NCI-H1048 (cell line): ENCODE measurements at places on chromosomes 3 and 15.

- no peak for DNase-seq
These were observed 619 bp upstream of the CMTM8 start for GRCh38 chr3:32237670-32238452.

DNA sequence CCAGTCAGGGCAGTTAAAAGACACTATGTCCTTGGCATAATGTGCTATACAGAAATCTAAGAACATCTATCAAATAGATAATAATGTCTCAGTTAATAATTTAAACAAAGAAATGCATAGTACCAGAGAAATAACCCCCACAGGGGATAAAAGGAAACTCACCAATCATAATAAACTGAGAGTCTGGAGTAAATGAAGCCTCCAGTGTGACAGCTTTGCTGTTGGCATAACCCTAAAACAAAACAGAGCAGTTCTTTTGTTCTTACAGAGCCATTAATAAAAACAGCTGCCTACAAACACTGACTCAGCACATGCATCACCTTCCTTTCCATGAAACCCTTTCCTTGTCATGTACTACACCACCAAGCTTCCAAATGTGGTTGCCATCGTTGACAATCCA is 13.5 kb downstream of the PPM1M start:
- no peak for DNase-seq

DNA sequence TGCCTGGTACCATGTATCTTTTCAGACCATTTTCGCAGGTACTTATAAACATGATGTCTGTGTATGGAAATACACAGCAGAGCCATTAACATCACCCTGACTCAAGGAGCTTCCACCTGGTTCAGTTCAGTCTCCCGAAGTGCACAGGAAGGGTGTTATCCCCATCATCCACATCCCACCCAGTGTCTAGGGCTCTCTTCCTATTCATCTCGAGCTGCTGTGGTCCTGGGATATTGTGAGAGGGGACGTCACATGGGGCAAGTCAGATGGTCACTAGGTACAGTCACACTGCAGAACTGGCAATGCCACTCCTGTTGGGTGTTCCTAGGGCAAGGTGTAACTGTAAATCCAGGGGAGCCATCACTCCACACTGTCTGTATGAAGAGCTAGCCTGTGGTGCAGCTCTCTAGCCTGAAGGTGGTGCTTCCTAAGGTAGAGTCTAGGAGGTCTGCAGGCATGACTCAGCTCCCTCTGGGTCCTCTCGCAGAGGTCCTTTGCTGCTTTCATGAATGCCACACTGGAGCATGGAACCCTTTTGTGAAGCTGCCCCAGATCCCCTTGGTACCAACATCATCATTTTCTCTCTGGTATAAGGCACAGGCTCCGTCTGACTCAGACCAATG is 13.9 kb downstream of the ISLR2 start:
- no peak for DNase-seq

GRCh38 chr3:112497897-112498548 is 1.2 kb downstream of the BTLA start:
- no peak for DNase-seq

DNA sequence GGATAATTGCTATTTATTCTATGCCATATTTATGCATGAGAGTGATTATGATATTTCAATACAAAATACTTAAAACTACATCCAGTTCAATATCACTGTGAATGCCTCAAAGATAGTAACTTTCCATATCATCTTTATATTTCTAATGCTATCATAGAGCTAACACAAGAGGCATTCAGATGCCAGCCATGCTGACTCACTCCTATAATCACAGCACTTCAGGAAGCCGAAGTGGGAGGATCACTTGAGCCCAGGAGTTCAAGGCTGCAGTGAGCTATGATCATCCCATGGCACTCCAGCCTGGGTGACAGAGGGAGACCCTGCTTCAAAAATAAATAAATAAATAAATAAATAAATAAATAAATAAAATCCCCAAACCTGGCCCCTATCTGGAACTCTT is 498.7 kb downstream of the EPHA3 start:
- no peak for DNase-seq

DNA sequence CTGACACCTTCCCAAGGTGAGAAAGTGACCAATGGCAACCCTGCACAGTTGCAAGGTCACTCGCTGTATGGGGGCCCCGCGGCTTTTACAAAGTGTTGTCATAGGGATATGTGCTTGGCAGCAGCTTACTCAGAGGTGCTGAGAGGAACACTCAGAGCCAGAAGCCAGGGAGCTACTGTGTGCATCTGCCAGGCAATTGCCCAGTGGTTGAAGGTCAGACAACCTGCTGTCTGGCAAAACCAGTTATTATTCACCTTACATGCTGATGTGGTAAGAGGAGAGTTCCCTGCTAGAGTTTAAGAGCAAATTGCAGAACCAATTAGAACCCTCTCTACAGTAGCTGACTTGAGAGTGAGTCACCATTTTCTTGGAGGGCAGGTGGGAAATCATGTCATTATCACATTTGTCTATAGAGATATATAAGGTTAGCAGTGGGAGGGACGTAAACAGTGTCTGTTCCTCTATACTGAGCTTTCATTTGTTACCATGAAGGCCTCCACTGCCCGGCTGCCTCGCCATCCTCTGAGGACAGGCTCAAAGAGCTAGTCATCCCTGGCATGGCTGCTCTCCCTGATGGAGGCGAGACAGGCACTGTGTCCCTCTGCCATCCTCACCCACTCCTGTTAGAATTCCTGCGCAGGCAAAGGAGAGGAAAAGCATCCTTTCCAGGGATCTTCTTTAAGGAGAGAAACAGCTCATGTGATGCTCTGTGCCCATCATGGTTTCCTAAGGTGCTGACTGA is 274.4 kb downstream of the PLCL2 start:
- no peak for DNase-seq

- DNase-seq = no peak
These were observed 581 bp downstream of the IP6K1 start for GRCh38 chr3:49785565-49786356.

DNA sequence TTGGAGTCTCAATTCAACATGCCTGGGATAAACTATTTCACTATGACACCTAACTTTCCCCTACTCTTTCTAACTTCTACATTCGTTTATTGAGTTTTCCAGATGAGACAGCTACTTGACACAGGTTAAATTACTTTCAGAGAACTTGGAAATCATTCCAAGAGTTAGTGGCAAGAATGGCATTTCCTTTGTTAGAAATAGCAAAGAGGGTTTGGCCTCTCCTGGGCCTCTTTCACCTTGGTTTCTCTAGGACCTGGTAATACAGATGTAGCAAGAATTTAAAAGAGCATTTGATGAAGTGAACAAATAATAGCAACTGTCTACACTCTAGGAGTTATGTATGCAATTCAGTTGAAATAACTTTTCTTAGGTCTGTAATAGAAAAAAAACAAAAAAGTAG is 748.9 kb downstream of the MECOM start:
- no peak for DNase-seq

DNA sequence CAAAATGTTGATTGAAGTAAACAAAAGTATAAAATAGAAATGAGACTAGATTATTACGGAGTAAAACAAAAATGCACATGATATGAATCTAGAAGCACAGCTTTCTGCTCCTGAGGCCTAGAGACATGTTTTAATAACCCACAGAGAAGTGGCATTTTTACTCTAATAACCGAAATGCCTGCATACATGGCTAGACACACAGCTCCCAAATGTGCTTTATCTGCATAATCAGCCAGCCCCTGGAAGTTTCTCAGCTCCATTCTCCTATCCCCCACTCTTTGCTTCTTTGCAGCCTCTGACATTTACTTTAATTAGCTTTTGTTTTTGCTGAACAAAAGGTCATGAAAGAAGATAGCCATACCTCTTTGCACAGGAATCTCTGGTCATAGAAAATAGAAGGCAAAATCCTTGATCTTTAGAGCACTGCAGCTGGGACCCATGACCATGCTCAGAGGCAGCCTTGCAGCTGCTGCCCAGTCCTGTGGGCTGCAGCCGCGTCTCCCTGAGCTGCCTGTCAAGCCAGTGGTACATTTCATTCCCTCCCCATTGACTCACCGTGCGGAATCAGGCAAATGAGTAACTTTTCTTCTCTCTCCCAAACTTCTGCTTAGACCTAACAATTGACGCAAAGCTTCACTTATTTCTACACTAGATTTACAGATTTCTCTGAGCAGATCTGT is at the start of gene VEPH1:
TSS of gene VEPH1 (minus strand) at position 501 of the 680 bp plus-strand sequence. CDS start 8,067 bp downstream, outside the sequence.
- DNase-seq = no peak

- no peak for DNase-seq
These were observed 90.5 kb upstream of the CTDSPL start for GRCh38 chr3:37770938-37771918.

DNA sequence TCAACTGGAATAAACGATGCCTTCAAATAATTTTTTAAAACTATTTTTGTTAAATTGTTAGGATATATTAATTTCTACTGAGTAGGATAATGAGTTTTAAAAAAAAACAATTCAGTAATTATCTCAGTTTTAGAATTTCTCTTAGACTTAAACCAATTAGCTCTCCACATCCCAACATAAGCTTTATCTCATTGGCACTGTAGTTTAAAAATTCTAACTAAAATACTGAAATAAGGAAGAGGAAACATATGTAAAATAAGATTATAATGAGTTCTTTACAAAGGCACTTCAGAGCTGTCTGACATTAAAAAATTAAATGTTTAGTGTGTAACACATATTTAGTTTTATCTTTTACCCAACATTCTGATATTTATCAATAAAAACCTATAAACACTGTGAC is 558.3 kb downstream of the NAALADL2 start:
- no peak for DNase-seq

GRCh38 chr15:70257047-70257446 is 159.3 kb upstream of the TLE3 start:
- DNase-seq = no peak

GRCh38 chr3:33067484-33067883 is 29.5 kb downstream of the GLB1 start:
- no peak for DNase-seq

DNA sequence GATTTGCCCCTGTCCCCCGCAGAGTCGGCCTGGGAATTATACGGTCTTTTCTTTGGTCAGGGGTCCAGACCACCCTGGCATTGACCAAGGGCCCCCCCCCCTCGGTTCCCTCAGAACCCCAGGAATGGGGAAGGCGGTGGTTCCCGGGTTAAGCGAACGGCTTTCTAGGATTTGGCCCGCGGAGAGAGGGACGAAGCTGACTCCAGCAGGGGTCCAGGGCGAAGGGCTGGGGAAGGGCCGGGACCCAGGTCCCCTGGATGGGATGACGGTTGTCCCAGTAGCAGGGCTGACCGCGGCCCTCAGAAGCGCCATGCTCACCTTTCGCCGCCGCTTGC is 274 bp downstream of the RRP9 start:
- DNase-seq = no peak

DNA sequence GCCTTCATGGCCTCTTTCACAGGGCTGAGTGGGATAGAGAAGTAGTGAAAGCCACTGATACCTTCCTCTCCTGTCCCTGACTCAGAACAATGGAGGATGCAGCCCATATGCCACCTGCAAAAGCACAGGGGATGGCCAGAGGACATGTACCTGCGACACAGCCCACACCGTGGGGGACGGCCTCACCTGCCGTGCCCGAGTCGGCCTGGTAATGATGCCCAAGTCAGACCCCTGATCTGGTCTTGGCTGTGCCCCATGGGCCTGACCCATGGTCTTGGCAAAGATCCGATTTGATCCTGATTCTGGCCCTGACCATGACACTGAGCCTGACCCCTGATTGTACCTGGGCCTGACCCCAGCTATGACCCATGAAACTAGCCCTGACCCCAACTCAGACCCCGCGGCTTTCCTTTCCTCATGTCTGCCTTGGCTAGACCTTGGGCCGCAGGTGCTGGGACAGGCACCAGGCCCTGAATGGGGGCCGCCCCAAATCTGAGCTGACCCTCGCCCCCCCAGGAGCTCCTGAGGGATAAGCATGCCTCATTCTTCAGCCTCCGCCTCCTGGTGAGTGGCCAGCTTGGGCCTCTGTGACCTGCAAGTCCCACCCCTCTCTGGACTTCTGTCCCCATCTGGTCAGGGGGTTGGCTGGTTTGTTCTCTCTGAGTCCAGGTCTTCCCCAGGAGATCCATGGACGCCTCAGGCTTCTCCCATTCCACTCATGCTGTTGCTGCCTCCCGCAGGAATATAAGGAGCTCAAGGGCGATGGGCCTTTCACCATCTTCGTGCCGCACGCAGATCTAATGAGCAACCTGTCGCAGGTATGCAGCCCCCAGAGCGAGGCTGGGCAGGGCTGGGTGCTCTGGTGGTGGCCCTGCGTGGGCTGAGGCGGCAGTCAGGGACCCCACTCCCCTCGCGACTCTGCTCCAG is 15.6 kb downstream of the NT5DC2 start:
- DNase-seq = no peak

- no peak for DNase-seq
These were observed 158.6 kb downstream of the BBX start for GRCh38 chr3:107681396-107681795.

DNA sequence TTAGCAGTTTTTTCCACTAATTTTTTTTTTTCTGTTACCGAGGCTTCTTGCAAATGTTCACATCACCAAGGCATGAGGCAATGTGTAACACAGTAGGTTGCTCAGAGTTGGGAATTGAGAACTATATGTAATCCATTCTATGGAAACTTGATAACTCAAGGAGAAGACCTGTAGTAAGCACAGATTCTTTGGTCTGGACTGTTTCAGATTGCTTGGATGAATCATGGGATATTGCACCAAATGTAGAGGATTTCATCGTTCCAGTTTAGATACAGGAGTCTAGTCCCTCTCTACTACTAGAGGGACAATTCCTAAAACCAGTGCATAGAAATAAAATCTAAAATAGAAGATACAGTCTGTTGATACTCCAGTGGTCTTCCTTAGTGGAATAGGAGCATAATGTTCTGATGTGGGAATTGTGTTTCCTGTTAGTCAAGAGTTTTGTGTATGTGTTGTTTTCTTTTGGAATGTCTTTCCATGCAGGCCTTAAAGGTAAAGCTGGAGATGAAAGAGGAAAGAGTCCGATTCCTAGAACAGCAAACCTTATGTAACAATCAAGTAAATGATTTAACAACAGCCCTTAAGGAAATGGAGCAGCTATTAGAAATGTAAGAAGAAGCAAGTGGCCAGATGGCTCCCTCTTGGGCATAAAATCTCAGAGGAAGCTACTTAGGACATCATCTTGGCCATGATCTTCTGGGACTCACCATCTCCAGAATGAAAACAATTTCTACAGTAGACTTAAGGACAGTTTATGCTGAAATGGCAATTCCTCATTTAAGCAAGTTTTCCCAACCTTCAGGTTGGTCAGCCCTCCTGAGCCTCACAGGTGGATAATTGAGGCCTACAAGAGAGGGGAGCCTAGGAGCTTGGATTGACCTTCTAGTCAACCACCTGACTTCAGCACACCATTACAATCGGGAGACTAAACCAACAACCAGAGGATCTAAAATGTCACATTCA is 10.7 kb downstream of the KNSTRN start:
- DNase-seq = no peak
